ENCODE measurements at places on chromosomes 2 and 18.

- no peak for DNase-seq
Observed at GRCh38 chr2:39497082-39497801, 60.2 kb upstream of the MAP4K3 start.

- DNase-seq, result no peak
Observed at GRCh38 chr2:74131901-74132300, 15.8 kb downstream of the BOLA3 start.

GRCh38 chr18:63508596-63508995 lies 31.8 kb downstream of the SERPINB5 start:
- no peak for DNase-seq

- DNase-seq, result no peak
Observed at GRCh38 chr2:109631741-109632140, 17.6 kb downstream of the SOWAHC start.

- no peak for DNase-seq
Observed at GRCh38 chr2:209942936-209943605, 59.4 kb upstream of the RPE start.

- DNase-seq, result no peak
Observed at GRCh38 chr2:181190711-181191110, 210.3 kb downstream of the UBE2E3 start.

GRCh38 chr18:62979176-62979575 lies 263.8 kb downstream of the PHLPP1 start:
- DNase-seq, result no peak
